A673 (cell line): ENCODE measurements at places on chromosomes 3 and 15. TPM values are rescaled to one million over a fixed set of nuclear protein-coding genes. Genes with fewer than 3 reads are reported as not detected.

- DNase-seq = no peak
Observed at GRCh38 chr3:182501856-182502255, 291.4 kb upstream of the ATP11B start.

GRCh38 chr15:42911058-42911592, 9.5 kb downstream of the TTBK2 start:
- no peak for DNase-seq

- no peak for DNase-seq
Observed at GRCh38 chr3:43684944-43685343, 5.8 kb upstream of the ABHD5 start.

DNA sequence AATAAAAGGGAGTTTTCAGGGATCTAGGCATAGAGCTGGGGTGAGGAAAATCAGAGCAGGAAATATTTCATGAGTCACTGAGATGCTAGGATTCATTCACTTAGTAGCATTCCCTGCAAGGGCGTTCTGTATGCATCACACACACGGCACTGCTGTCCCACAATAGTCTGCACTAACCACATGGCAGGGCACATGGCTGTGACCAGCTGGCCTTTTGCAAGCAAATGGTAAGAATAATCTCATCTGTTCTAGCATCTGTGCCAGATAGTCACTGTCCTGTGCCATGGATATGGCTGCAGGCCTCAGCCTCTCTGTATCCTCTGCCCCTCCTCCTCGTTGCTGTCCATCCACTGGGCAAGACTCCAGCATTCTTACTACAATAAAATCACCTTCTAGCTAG, 37.8 kb downstream of the BOC start:
- DNase-seq = no peak

DNA sequence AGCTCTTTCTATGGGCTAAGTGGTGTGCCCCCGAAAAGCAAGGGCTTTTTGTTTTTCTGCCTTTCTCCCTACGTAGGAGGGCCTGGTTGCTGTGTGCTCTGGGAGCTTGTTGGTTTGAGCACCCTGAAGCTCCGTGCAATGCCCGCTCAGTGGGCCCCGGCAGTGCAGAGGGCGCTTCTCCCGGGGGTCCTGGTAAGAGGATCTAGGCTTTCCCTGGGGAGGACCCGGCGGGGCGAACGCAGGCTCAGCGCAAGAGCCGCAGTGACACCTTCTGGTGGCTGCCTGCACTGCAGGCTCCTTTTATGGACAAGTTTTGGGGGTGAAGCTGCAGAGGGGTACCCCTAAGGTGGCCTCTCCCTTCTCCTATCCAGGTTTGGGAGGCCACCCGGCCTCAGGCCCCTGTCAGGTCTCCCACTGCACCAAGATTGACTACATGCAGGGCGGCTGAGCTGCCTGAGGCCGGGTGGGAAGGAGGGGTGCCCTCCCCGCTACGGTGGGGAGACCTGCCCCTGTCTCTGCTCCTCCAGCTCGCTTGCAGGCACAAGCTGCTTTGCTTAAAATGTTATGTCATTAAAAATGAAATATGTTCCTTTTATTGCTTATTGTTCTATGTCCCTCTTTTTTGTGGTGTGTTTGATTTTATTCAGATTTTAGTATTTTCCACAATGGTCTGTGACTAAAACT, 387.9 kb downstream of the GABRG3 start:
- DNase-seq = peak; percentile 1

DNA sequence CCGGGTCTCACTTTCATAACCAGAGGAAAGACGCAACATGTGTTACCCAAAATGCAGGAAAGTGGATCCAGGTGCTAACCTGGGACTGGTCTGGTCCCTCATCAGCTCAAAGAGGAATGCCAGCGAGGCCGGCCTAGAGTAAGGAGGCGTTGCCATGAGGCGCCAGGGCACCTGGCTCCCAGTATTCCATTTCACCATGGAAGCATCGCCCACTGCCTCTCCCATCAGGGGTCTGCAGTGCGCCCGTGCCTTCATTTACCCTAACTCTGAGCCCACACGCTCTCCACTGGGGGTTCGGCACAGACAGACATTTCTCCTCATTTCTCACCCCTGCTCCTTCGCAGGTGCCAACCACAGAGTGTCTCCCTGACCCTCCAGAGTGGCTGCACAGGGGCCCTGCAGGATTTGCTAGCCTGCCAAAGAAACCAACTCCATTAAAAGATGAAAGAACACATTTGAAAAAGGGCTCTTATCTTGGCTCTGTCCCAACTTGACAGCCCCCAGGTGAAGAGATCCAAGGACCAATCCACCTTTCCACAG, 61.5 kb downstream of the ABTB1 start:
- DNase-seq = no peak

DNA sequence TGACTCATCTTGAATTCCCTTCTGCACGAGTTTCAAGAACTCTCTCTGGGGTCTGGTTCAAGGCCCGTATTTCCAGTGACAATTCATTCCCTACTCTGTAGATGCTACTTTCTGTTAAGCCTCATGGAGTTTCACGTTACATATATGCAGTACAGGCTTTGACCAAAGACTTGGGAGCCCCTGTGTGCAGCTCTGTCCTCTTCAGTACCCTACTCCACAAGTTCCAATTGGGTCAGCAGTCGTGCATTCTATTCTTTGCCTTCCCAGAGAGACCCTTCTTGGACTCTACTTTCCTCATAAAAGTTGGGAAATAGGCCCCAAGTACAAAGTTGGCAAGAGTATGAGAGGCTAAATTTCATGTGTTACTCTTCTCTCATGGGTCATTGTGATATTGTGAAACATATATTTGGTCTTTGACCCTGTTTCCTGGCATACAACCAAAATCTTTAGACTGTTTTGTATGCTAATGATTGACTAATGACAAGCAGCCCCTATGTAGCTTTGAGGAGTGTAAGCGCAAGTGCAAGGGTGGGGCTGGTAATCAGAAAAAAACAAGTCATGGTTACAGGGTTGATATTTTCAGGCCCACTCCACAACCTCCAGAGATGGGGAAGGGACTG, 15.0 kb upstream of the CCDC50 start:
- DNase-seq = no peak

DNA sequence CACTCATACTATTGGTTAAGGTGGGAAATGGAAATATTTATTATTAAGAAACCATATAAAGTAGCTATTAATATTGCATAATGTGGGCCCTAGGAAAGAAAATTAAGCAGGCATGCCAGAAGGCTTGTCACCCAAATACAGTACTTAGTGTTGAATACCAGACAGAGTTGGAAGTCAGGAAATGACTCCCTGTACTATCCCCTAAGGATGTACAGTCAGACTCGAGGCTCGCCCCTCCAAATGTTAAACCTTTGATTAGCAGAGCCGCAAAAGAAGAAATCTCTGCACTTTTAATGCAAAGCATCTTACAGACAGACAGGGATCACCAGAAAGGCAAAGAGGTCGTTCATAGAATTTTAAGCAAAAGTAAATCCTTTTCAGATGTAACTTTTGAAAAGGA, 11.3 kb upstream of the RBSN start:
- no peak for DNase-seq

DNA sequence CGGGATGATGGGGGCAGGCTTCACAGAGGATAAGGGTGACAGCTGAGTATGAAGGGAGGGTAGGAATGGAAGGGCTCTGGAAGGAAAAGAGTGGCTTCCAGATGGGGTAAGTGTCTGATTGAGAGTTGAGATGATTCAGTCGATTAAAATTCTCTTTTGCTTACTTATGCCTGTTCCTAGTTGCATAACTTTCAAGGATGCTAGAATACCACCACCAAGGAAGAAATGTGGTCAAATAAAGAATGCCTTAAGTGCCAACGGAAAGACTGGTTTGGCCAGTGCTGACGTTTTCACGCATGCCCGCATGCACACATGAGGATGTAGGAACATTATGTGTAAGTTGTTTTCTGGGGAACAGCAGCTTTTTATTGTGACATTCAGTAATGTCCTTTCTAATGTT, 263.4 kb upstream of the WNT5A start:
- no peak for DNase-seq

- DNase-seq = no peak
Observed at GRCh38 chr3:154431043-154431442, 1.1 kb upstream of the GPR149 start.

DNA sequence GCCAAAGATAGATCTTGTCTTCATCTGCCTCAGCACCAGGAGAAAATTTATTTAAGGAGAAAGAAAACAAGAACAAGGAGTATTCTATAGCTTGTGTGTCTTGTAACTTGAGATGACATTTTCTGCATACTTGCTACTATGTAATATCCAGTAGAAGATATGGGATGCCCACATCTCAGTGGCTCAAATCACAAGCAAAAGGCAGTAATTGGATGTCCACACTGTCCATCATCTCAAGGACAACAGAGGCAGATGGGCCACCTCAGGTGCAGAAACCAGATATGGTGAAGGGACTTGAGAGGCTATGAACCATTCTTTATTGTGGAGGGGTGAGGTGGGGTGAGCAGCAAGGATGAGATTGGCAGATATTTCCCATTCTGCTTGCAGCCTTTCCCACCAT, 309.0 kb downstream of the GBE1 start:
- no peak for DNase-seq

DNA sequence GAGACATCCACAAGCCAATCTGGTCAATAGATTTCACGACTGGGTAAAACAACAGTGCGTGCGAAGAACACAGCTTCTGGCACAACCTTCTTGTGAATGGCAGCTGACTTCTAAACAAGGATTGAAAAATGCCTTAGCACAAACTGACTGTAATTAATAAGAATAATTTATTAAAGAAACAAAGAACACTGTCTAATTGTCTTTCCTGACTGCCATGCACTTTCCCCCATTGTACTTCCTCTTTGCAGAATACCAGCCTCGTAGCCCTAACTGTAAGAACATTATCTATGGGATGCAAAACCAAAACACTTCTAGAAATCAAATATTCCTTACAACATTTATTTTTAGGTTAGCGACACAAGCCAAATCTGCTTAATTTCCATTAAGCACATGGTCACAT, 6.5 kb downstream of the FOXP1 start:
- DNase-seq = no peak

DNA sequence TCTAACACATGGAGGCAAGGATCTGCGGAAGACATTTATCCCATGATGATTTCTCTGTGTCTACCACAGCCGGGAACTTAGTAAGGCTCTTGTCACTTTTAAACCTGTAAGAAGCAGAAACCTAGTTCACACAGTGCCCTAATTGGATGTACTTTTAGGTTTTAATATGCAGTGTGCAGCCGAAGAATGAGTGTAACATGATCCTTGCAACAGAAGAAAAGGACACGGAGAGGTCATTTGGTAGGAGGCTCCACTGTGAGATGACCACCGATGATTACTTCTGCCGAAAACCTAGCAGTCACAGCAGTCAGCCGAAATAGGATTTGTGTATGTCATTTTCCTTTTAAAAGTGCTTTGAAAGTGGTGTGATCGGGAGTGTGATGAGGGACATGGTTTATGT, 6.8 kb downstream of the CACNA1D start:
- DNase-seq = no peak

GRCh38 chr3:45055411-45056143, 29.5 kb downstream of the CLEC3B start:
- peak; percentile 58 for DNase-seq

DNA sequence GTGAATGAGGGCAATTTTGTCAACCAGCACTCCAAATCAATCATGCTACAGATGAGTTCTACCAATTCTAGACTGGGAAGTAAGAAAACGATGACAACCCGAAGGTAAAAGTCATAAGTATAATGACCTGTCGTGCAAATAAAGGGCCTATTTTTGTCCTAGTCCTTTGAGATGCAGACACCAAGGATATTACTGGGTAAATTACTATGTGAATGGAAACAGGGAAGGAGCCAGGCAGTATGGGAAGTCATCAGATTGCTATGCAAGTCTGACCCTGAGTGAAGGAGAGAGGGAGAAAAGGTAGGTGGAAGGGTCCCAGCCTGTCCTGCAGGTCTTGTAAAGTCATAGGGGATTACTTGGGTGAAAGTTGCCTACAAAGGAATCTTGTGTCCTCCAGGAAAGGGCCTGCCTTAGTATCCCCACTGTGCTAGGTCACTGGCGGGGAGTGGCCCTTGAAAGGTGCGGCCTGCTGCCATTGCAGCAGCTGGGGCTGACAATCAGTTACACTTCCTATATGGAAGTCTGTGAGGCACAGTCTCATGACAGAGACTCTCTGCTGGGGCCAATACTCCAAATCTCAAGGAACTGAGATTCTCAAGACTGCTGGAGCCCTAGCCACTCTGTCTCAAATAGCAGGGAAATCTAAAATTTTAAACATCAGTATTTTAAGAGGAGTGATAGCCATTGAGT, 149.9 kb upstream of the SLC2A2 start:
- no peak for DNase-seq

DNA sequence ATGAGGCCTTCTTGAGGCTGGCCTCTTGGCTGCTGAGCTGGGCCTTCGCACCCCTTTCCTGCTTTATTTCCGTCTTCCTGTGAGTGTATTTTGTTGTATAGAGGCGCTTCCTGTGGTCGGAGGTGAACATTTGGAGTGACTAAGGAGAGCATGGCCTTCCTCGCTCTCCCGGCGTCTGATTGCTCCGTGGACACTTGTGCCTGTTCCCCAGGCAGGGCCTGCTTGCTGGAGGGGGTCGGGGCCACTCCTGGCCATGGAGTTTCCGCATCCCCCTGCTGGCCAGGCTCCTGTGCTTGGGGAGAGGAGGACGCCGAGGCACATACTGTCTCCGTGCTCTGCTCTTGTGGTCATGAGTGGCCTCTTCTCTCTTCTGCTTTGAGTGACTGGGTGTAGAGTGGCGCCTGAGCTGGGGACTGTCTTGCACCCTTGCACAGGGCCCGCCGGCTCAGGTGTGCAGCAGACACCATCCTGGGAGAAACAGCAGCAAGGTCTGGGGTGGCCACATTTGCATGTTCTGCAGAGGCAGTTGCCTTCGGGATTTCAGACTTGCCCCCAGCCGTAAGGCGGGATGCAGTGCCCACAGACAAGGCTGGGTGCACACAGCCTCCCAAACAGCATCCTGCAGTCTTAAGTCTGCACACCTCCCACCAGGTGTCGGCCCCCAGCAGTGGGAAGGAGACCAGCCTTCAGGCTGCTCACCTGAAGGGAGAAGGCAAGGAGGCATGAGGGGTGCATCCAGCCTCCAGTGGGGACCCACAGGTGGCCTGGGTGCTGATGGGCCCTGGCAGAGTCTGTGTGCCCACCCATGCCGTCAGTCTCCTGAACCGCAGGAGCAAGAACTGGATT, 16.4 kb downstream of the KLF13 start:
- DNase-seq = no peak

- DNase-seq = no peak
Observed at GRCh38 chr15:43266834-43267233, at the start of gene TGM5. TSS of gene TGM5 (minus strand) at chr15:43266928. CDS start at chr15:43266849, 79 bp downstream.

Gene CCDC13
- 0.55 TPM in 1 of 2 replicates, not detected in the other for total RNA-seq

Gene UPK1B
- total RNA-seq = not detected in 2 replicates

Gene GCHFR
- total RNA-seq = 7.1 and 10.8 TPM in 2 replicates

Gene CCDC39
- total RNA-seq = not detected in 2 replicates

Gene NIT2
- total RNA-seq = 57.0 and 61.5 TPM in 2 replicates
